ENCODE measurements at places on chromosomes 12 and 14.

GRCh38 chr12:66920205-66920604 is 241.3 kb upstream of the GRIP1 start:
- DNase-seq = no peak

GRCh38 chr14:50631408-50631821 is 36.7 kb downstream of the SAV1 start:
- DNase-seq = no peak

GRCh38 chr14:76950055-76951020 is 78.2 kb downstream of the IRF2BPL start:
- DNase-seq = no peak

DNA sequence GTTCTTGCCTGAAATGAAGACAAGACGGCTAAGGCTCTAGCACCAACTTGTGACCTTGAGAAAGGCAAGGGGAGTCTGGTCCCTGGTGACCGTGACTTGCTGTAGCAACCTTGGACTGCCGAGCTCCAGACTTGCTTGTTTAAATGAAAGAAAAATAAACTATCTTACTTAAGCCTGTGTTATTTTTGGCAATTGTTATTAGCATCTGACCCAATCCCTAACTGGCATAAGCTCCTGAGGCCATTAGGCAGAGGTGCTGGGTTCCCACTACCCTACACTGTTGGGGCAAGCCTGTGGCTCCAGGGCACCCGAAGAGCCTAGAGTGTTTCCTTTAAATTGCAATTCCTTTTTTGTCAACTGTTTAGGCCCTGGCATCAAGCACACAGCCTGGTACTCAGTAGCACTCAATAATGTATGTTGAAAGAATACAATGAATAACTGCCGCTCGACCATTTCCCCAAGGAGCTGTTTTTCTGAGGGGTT is 106.9 kb upstream of the HIF1A start:
- no peak for DNase-seq

- no peak for DNase-seq
Observed at GRCh38 chr14:58054100-58054499, 97.9 kb downstream of the ARMH4 start.

DNA sequence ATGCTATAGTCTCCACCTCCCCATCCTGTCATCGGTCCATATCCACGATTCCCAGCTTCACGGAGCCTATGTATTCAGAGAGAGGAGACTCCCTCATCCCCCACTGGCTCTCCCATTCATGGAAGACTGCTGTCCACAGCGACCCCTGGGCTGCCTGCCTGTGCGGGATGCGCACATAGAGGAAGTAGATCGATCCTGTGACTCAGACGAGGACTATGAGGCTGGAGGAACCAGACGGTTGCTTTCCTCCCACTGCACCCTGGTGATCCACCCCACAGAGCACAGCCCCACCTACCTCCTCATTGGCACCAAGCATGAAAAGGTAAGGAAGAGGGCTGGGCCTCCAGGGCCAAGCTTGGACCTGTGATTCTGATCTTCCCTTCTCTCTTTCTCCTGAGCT is 24.4 kb downstream of the PIGH start:
- no peak for DNase-seq

DNA sequence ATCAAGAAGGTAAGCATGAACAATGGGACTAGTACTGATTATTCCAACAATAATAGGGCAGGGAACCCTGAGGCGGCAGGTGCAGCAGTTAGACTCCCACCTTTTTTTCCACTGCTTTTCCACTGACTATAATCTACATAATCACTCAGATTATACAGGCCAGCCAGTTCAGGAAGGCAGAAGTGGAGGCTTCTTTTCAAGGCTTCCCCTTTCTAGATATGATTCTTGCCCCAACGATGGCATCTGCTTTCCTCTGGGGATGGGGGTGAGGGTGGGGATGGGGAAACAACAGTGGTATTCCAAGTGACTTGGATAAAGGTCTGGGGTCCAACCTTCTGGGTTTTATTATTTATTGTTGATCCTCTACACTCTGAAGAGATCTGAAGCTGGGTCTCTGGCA is 331 bp downstream of the NCKAP1L start:
- DNase-seq = no peak

GRCh38 chr12:43072431-43072830 is 479.6 kb downstream of the ADAMTS20 start:
- DNase-seq = no peak

GRCh38 chr14:75725481-75725880 is 64.4 kb downstream of the TTLL5 start:
- no peak for DNase-seq

- DNase-seq = no peak
Observed at GRCh38 chr12:74349925-74350324, 187.7 kb upstream of the ATXN7L3B start.

DNA sequence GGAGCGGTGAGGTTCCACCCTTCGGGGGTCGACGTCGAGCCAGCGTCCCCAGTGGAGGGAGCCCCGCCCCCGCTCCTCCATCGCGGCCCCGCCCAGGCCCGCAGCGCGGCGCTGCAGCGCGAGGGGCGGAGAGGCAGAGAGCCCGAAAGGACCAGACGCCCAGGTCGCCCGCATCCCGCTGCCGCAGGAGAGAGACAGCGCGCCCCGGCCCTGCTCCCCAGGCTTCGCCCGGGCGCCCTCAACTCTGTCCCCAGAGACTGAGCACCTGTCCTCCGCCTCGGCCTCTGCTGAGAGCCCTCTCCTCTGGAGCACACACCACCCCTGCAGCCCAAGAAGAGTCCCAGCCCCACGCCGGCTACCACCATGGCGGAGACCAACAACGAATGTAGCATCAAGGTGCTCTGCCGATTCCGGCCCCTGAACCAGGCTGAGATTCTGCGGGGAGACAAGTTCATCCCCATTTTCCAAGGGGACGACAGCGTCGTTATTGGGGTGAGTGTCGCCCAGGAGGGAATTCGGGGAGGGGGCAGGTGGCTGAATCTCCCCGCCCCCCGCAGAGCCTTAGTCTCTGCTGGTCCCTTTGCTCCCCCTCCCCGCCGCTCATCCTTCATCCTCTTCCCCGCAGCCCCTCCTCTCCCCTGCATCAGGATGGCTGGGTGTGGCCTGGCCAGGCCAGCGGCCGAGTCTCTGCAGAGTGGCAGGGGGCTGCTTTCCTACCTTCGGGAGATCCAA is at the start of gene KIF5A:
TSS of gene KIF5A (plus strand) at position 136 of the 732 bp plus-strand sequence. CDS start at position 364, 228 bp downstream.
- peak; percentile 54 for DNase-seq

DNA sequence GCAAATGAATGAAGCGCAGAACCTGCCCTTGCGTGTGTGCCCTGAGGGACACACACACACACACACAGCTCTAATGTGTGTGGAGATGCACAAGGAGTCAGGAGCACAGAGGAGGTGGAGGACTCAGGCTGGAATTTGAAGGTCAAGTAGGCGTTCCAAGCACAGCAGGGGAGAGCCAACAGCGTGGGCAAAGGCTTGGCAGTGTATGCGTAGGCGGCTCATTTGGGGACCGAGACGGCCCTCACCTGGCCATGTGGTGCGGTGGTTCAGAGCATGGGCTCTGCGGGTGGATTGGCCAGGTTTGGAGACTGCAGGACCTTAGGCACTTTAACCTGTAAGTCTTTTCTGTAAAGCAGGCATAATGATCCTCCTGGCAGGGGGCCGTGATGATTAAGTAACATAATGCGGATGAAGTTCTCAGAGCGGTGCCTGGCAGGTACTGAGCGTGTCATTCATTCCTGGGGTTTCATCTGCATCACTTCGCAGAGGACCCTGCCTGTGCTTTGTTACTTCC is 69.5 kb upstream of the SLC24A4 start:
- DNase-seq = no peak

GRCh38 chr12:93122569-93123091 is 193.5 kb upstream of the EEA1 start:
- DNase-seq = no peak
